GM06990 (cell line): ENCODE measurements at places on chromosomes 7 and 10.

DNA sequence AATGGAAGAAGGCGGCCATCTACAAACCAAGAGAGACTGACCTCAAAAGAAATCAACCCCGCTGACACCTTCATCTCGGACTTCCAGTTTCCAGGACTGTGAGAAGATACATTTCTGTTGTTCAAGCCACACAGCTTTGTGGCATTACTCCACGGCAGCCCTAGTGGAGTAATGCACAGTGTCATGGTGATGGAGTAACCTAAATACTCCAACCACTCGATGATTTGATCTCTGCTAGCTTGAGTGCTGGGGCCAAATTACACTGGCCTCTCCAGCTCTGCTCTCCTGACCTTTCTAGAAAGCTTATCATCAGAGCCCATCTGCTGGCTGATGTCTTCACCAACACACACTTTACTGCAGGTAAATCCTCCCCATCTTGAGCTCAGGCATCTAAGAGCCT, 52.2 kb downstream of the GALNT17 start:
- no peak for DNase-seq

DNA sequence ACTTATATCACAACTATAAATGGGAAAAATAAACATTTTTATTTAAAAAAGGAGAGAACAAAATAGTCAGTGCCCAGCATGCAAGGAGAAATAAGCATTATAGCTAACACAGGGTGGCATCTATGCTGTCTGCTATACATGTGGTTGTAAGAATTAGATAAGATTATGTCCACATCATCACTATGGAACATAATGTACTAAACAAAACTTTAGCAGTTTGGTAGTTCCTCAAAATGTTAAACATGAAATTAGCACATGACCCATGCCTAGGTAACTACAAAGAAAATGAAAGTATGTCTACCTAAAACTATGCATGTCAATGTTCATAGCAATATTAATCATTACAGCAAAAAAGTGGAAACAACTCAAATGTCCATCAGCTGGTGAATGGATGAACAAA, 28.7 kb upstream of the RUFY2 start:
- DNase-seq, result no peak

DNA sequence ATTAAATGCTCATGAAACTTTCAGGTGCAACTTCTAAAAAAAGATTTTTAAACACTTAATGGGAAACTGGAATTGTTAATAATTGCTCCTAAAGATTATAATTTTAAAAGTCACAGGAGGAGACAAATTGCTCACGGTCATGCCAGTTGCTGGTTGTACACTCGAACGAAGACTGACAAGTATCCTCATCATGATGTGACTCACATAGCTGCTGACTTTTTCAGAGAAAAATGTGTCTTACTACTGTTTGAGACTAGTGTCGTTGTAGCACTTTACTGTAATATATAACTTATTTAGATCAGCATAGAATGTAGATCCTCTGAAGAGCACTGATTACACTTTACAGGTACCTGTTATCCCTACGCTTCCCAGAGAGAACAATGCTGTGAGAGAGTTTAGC, 79.3 kb downstream of the ITGB8 start:
- no peak for DNase-seq

GRCh38 chr7:111089822-111090426, 1.0 kb upstream of the LRRN3 start:
- DNase-seq, result no peak

DNA sequence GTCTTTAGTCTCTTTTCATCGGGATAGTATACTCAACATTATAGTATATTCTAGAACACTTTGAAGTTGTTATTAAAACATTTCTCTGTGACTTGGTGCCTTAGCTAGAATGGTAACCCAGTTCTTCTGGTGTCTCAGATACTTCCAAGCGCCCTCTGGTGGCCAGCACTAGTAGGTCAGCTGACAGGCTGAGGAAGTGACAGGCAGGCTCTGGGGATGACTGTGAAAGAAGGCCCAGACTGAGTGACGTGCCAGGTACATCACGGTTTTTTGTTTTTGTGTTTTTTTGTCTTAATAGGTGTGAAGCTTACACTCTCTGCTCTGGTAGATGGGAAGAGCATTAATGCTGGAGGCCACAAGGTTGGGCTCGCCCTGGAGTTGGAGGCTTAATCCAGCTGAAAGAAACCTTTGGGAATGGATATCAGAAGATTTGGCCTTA, 5.1 kb downstream of the COMTD1 start:
- peak; percentile 64 for DNase-seq

- DNase-seq, result no peak
These were observed 97.4 kb downstream of the LRRC18 start for GRCh38 chr10:48842231-48842630.

GRCh38 chr7:117251687-117252086, 71.2 kb downstream of the WNT2 start:
- peak; percentile 41 for DNase-seq

DNA sequence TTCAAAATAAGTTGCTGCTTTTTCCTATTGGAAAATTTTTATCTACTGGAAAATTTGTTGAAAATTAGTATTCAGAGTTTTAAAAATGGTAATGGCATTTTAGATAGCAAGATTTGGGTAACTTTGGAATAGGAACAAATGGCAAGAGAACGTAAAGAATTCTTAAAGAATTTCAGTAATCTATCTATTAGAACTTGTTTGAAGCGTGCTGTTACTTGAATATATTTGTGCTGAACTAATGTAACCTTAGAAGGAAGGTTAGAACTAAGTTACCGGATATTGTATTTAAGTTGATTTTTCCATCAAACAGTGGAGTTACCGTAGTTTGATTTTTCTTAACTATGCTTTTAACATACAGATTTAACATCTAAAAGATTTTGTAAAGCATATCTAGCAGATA, 25.9 kb downstream of the SEPTIN7 start:
- DNase-seq, result no peak

- DNase-seq, result no peak
These were observed 687.3 kb downstream of the KCNMA1 start for GRCh38 chr10:76950354-76950753.

DNA sequence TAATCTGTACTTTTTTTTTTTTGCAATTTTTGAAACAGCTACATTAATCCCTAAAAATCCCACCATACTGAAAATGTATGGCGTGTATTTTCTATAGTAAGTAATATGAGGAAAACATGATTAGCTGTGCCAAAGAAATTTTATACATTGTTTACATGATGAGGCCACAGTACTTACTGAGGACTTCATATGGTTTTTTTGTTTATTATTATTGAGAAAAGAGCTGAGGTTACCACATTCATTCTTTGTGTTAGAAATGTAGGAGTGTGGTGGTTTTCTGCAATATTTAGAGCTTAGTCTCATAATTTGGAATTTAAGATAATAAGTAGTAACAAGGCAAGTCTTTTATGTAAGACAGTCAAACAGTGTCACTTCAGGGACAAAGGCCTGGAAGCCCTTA, 45.1 kb downstream of the SLC25A40 start:
- no peak for DNase-seq

- no peak for DNase-seq
These were observed 42.4 kb downstream of the TBATA start for GRCh38 chr10:70742537-70743429.

DNA sequence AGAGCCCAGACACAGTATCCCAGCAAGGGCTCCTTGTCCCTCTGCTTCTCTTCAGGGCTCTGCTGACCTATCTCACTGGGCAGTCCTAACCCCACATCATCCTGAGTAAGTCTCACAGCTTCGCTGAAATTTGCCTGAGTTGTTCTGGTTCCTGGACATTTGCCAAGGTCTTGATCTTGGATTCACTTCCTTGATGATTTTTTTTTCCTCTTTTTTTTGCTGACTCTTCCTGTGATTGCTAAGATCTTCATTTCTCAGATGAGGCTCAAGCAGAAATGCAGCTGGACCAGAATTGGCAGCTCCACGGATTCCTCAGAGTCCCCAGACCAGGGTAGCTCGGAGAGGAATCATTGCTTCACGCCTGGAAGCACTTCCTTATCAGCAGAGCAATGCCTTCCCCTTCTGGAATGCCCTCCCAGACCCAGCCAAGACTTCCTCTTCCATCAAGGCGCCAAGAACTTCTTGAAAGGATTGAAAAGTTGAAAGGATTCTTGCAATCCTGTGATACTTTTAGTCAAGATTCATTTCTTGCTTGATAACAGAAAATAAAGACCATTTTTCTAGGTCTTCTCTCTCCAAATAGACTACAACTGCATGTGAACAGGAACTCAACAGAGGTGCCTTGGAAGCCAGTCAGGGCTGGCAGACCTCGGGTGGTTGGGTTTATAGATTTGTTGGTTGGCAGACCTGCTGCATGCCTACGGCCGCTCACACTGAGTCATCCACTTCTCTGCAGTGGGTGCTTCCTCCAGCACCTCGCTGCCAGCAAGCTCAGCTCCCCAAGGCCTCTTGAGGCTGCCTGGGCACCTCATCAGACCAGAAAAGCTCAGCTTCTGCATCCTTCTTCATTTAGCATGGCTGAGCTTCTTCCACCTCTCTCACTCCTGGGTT, 8.8 kb upstream of the AFAP1L2 start:
- DNase-seq, result no peak

- no peak for DNase-seq
These were observed 42.1 kb upstream of the PLPP4 start for GRCh38 chr10:120414946-120415345.

GRCh38 chr7:44078521-44078920, 3.8 kb downstream of the POLM start:
- no peak for DNase-seq

GRCh38 chr10:89301232-89301631, 614 bp upstream of the IFIT2 start:
- DNase-seq, result no peak

GRCh38 chr10:133391249-133391635, 2.7 kb upstream of the MTG1 start:
- DNase-seq, result no peak

GRCh38 chr7:68313806-68314205, 1284.5 kb upstream of the AUTS2 start:
- no peak for DNase-seq

- no peak for DNase-seq
These were observed 24.0 kb downstream of the WAPL start for GRCh38 chr10:86497621-86498020.

GRCh38 chr7:151298765-151299164, 42.8 kb upstream of the NUB1 start:
- no peak for DNase-seq

DNA sequence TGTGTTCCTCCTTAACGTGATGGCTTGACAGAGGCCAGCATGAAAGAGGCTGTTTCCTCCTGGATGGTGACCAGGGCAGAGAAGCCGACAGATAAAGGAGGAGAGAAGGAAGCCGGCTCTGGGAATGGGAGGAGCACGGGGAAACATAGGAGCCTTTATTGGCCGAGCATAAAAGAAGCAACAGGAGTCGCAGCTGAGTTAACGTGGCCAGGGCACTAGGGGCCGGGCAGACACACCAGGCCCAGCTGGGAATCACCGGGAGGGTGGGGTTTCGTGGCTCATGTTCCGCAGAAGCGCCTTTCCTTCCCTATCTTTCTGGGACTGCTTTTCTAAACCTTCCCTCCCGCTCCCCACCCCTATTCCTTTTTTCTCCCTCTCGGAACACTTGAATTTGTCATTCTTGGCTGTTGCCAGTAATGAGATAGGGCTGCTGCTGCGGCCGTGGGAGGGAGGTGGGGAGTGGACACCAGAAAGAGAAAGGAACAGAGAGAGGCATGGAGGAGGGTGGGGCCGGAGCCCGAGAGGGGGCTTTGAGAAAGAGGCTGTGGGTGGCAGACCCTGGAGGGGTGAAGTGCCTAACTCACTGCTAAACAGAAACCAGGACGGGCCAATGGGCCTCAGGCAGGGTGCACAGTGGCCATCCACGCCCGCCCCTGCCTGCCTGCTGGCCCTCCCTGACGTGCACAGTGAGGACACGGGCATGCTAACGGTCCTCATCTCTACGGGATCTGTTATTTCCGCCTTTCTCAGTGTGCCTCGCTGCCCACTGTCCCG, 65.2 kb downstream of the COL13A1 start:
- no peak for DNase-seq

GRCh38 chr10:81995254-81995653, 120.3 kb downstream of the NRG3 start:
- no peak for DNase-seq

GRCh38 chr10:95360122-95360714, 69.4 kb upstream of the PDLIM1 start:
- no peak for DNase-seq

- no peak for DNase-seq
These were observed 6.1 kb downstream of the CHRM2 start for GRCh38 chr7:136874393-136875032.

DNA sequence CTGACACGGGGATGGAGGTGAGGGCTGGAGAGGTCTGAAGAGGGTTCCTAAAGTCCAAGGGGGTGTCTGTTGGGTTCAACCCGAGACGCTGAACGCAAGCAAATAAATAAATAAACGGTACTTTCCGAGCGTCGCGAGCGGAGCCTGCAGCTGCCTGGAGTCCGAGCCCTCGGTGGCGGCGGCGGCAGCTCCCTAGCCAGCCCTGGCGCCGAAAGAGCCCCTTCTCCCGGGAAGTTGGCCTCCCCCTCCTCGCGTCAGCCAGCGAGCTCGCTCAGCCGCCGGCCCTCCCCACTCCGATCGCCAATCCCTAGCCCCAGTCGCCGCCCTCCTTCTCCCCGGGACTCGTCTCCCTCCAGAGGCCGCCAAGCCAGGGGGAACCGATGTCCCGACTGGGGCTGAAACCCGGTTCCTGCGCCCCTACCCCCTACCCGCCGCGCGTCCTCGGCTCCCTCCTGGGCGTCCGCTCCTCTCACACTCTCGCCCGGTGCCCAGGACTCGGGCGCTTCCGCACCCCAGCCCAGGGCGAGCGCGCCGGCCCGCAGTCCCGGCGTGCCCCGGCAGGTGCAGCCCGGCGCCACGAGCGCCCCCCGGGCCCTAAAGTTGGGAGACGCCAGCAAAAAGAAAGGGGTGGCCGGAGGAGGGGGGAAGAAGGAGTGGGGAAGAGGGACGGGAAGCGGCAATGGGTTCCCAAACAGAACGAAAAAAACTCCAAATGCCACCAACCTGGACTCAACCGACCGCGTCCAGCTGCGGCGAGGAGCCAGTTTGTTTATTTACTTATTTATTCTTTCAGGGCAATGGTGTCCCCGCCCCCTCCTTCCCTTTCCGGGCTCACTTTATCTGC, at the start of gene GFRA1:
Gene GFRA1 (minus strand): TSS at position 767 of the 844 bp plus-strand sequence. CDS start 1,177 bp downstream, outside the sequence.
- no peak for DNase-seq

DNA sequence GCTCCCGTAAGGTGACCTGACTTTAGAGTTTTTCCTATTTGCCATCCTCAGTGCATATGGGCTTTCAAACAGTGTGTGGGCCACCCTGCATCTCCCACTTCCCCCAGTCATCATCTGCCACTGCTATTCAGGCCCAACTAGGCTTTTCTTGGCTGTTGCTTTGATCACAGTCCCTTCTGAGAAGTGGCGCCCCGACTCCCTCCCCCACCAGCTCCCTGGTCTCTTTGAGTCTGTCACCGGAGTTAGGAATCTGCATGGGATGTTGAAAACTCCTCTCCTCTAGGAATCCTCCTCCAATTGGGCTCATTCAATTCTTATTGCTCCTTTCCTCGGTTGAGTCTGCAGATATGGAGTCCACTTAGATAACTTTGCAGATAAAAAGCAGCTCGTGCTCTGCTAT, 32.1 kb downstream of the HIF1AN start:
- DNase-seq, result no peak

- DNase-seq, result no peak
These were observed 5.6 kb upstream of the PSTK start for GRCh38 chr10:122974543-122975064.

- DNase-seq, result no peak
These were observed 513.0 kb downstream of the INHBA start for GRCh38 chr7:41189866-41190265.

GRCh38 chr7:56157238-56157790, 41.1 kb upstream of the NUPR2 start:
- no peak for DNase-seq
